A172 (cell line): ENCODE measurements at places on chromosomes 7 and 10. TPM values are rescaled to one million over a fixed set of nuclear protein-coding genes. Genes with fewer than 3 reads are reported as not detected.

DNA sequence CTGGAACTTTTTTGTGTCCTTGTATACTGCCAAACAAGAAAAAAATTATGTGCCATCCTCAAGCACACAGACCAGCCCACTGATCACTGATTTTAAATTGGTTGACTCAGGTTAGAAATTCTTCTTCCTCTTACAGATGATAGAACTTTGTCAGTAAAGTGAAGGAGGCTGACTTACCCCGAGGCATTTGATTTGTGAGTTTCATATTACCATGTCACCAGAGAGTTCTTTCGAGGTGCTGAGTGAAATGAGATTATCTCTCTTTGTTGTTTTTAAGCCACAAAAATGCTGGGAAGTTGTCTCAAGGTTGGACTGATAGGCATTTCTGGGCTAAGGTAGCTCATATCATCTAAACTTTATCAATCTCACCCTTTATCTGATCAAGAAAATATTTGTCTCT is 78.8 kb upstream of the FAM180A start:
- no peak for DNase-seq

- no peak for DNase-seq
Measured at GRCh38 chr10:69319841-69320316, 41.6 kb downstream of the HK1 start.

- DNase-seq, result no peak
Measured at GRCh38 chr10:71589617-71590551, 129.7 kb downstream of the C10orf105 start.

DNA sequence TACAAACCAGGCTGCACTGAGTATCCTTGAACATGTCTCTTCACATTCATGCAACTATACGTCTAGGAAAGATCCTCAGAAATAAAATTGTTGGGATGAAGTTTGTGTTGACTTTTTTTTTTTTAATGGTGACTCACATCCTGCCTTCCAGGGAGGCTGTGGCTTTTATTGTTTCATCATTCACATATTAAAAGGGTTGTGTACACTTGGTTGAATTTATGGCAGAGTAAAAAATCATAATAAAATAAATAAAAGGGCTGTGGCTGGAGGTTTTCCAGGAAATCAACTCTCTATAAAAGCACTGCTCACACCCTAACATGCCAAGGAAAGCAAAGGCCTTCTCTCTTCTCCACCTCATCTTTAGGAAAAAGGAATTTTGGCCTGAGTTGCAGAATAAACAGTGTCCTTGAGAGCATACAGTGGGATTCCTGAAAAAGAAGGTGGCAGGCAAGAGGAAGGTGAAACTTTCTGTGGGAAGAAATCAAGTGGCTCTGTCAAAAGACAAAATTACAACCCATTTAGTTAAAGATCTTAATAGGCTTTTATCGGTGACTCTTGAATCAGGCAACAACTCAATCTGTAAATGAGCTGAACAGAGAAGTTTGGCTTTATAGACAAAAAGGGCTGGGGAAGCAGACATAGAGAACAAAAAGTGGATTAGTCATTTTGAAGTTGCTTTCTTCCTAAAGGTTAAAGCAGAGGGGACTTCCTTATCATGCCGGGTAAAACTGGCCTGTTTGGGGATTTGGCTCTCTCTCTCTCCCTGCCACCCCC is 41.6 kb upstream of the FHIP2A start:
- peak; percentile 92 for DNase-seq

DNA sequence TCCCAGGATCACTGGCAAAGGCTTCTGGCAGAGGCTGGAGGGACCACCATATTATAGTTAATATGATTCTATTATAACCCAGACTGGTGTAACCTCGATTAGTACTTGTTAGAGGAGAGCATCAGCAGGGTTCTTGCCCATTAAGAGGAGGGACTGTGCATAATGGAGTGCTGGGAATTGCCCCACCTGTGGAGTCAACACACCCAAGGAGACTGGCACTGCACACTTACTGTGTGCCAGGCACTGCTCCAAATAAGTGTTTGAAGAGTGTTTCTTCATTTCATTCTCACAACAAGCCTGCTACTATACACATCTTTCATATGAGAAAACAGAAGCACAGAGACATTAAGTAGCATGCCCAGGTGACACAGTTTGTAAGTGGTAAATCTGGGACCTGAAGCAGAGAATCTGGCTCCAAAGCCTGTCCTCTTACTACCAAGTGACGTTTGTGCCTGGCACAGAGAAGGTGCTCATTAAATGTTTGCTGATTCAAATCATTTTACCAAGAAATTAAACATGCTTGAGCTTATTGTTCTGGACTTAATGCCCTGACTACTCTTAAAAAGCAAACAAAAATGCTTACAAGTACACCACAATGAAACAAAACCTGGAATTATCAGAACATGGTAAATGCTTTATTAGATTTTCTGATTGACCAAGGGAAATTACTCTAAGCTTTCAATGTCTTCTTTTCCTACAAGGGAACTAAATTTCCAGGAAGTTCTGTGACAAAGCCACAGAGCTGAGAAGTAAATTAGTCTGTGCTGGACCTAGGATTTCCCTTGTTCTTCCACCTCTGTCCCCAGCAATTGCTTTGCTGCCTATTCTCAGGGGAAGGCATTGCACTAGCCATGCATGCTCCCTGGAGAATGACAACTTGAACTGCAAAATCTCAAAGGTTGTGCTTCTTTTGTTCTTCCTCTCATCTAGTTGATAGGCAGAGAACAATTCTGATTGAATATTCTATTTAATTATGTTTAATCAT is 809 bp downstream of the SLC13A1 start:
- no peak for DNase-seq

- no peak for DNase-seq
Measured at GRCh38 chr10:114376523-114376922, 27.8 kb downstream of the AFAP1L2 start.

GRCh38 chr7:18532813-18533212 is 37.3 kb downstream of the HDAC9 start:
- no peak for DNase-seq

The SLC39A12 gene
- total RNA-seq, result not detected in 2 replicates

The RALA gene
- total RNA-seq, result 30.2 and 32.4 TPM in 2 replicates

The ANAPC16 gene
- 69.5 and 78.1 TPM in 2 replicates for total RNA-seq

The LAMB1 gene
- 133 and 151 TPM in 2 replicates for total RNA-seq
